ENCODE measurements at places on chromosomes 16 and 17. TPM values are rescaled to one million over a fixed set of nuclear protein-coding genes. Genes with fewer than 3 reads are reported as not detected.

DNA sequence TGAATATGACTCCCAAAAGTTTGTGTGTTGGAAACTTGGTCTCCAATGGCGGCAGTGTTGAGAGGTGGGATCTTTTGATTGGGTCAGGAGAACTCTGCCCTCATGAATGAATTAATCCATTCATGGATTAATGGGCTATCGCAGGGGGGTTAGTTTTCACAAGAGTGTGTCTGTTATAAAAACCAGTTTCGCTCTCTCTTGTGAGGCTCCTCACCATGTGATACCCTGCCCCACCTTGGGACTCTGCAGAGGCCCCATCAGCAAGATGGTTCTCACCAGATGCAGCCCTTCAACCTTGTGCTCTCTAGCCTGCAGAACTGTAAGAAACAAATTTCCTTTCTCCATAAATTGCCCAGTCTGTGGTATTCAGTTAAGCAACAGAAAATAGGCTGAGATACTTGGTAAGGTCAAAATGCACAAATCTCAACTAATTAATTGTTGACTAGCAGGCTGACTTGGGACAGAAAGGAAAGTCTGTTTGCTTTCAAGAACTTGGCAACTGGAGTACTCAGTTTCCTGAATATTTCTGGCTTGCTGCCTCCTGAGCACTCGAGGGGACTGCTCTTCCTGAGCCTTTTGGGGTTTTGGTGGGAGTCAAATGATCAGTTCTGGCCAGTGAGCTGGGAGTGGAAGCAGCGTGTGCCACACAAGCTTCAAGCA, 13.8 kb upstream of the CCL17 start:
- no peaks in the 10 kb centered on the region for H3K4me1 ChIP-seq
- no peak overlapping the region for H3K27ac ChIP-seq
- no peak overlapping the region for H3K4me3 ChIP-seq
- no peak for DNase-seq
- no peaks in the 10 kb centered on the region for H3K27me3 ChIP-seq
- H3K36me3 ChIP-seq: no peaks in the 10 kb centered on the region

DNA sequence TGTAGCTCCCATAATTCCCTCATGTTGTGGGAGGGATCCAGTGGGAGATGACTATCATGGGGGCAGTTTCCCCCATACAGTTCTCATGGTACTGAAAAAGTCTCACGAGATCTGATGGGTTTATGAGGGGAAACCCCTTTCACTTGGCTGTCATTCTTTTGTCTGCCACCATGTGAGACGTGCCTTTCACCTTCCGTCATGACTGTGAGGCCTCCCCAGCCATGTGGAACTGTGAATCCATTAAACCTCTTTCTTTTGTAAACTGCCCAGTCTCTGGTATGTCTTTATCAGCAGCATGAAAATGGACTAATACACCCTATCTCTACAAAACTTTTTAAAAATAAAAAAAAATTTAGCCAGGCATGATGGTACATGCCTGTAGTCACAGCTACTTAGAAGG, 6.2 kb upstream of the C17orf113 start:
- no peak overlapping the region for H3K4me3 ChIP-seq
- H3K36me3 ChIP-seq: no peaks in the 10 kb centered on the region
- peaks cover 14% of the 10 kb centered on the region for H3K27me3 ChIP-seq
- no peaks in the 10 kb centered on the region for H3K4me1 ChIP-seq
- H3K27ac ChIP-seq: no peak overlapping the region
- DNase-seq: no peak

- no peaks in the 10 kb centered on the region for H3K36me3 ChIP-seq
- H3K27ac ChIP-seq: no peak overlapping the region
- H3K4me1 ChIP-seq: peaks cover 26% of the 10 kb centered on the region
- no peak overlapping the region for H3K4me3 ChIP-seq
Observed at GRCh38 chr17:15947976-15948752, 3.2 kb downstream of the ADORA2B start.

GRCh38 chr17:28159004-28159403, 116.5 kb downstream of the NLK start:
- H3K4me1 ChIP-seq: no peaks in the 10 kb centered on the region
- no peak overlapping the region for H3K4me3 ChIP-seq
- H3K36me3 ChIP-seq: no peaks in the 10 kb centered on the region
- H3K27ac ChIP-seq: no peak overlapping the region
- H3K27me3 ChIP-seq: no peaks in the 10 kb centered on the region
- no peak for DNase-seq

GRCh38 chr17:64038331-64039105, 18.1 kb upstream of the ICAM2 start:
- no peak overlapping the region for H3K27ac ChIP-seq
- H3K4me1 ChIP-seq: no peaks in the 10 kb centered on the region
- no peak overlapping the region for H3K4me3 ChIP-seq
- peak; percentile 49 for DNase-seq
- H3K36me3 ChIP-seq: peaks cover 6% of the 10 kb centered on the region

GRCh38 chr17:49180303-49180702, 30.1 kb downstream of the GNGT2 start:
- no peaks in the 10 kb centered on the region for H3K4me1 ChIP-seq
- no peaks in the 10 kb centered on the region for H3K36me3 ChIP-seq
- no peaks in the 10 kb centered on the region for H3K27me3 ChIP-seq

DNA sequence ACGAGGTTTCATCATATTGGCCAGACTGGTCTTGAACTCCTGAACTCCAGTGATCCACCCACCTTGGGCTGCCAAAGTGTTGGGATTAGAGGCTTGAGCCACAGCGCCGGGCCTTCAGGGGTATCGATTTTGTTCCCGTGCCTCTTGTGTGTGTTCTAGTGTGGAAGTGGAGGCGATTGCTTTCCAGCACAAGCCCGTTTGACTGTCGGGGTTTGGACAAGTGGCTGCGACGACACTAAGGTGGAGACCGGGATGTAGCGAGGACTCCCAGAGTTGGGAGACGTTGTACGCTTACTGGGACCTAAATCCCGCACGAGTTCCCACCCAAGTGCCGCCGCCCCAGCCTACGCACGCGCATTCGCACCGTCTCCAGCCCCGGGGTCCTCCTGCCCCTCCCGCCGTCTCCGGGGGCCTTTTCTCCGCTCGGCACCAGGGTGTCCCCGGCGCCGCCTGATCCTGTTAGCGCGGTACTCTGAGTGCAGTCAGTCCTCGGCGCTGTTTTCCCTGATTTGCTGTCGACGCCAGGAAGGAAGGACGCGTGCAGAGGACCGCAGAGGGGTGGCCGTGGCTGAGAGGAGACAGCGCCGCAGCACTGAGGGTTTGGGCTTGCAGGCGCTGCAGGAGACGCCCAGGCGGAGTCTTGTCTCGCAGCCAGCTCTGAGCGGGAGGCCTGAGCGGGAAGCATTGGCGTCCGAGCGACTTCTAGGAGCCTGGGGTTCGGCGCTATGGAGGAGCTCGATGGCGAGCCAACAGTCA, at the start of gene NUP85:
TSS of gene NUP85 (plus strand) at position 643 of the 756 bp plus-strand sequence. CDS start at position 726, 83 bp downstream.
- H3K27ac ChIP-seq: peak within 1 kb of the TSS; percentile 93
- H3K4me3 ChIP-seq: peak within 1 kb of the TSS; percentile 80
- no peaks in the 10 kb centered on the region for H3K27me3 ChIP-seq
- no peaks in the 10 kb centered on the region for H3K36me3 ChIP-seq

HOXB8 gene
- not detected for total RNA-seq

RAC3 gene
- total RNA-seq: 1.8 TPM

TM4SF5 gene
- total RNA-seq: not detected

CDH15 gene
- not detected for total RNA-seq

Data from sigmoid colon (tissue), 7 donors.